Memory B cell (primary cell): ENCODE measurements at places on chromosomes 1 and 21.
A peak's percentile ranks its signal among the peaks of the same experiment; 100 is the strongest.

DNA sequence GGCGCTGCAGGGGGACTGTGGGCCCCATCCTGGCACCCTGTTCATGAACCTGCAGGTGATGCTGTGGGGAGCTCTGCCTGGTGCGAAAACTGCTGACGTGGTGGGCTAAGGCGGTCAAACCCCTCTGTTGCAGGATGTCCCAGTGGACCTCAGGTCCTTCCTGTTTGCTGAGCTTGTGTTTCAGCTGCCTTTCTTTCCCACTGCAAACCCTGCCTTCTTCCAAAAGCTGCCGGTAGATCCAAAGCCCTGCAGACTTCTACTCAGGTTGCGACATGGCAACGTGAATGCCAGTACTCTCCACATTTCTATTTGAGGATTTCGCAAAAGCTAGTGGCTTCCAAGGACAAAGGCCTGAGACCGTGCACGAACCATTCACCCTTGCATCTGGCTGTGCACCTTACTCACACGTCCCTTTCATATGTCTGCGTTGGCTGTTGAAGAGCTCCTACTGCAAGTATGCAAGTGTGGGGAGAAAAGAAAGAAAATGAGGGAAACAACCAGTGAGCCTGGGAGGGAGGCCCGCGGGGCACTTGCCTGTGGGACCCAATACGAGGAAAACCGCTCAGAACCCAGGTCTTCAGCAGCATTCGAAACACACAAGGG is 6.2 kb upstream of the RRP1 start:
- no peak for DNase-seq

GRCh38 chr1:199466961-199467360 is 560.5 kb upstream of the NR5A2 start:
- DNase-seq = no peak

DNA sequence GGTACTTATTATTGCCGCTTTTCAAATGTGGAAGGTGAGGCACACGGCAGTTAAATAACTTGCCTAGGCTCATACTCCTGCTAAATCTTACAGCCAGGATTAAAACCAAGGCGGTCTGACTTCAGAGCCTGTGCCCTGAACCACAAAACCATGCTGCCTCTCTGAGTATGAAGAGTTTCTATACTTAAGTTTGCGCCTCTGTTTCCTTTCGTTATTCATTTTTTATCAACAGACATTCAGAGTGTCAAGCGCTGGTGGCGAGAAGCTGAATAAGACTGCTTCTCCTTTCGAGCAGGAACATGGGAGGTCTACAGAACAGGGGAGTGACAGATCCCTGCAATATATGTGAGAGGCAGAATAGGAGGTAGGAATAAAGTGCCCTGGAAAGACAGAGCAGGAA is 96.0 kb upstream of the DUSP10 start:
- no peak for DNase-seq

DNA sequence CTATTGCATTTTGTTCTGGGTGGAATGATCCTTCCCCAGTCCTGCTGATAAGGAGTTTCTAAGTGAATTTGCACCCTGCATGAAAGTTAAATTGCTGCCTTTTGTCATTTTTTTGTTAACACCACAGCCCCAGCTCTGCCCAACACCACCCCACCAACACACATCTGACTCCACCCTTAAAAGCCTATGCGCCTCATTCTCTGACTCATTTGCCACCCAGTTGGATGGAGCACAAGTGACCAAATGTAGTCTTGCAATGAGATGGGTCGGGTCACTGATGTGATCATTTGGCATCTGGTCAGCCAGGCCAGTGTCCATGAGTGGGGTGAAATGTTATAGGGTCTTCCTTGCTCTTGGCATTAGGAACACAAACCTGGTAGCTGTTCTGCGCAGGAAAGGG is 256.8 kb downstream of the KAZN start:
- DNase-seq = no peak

DNA sequence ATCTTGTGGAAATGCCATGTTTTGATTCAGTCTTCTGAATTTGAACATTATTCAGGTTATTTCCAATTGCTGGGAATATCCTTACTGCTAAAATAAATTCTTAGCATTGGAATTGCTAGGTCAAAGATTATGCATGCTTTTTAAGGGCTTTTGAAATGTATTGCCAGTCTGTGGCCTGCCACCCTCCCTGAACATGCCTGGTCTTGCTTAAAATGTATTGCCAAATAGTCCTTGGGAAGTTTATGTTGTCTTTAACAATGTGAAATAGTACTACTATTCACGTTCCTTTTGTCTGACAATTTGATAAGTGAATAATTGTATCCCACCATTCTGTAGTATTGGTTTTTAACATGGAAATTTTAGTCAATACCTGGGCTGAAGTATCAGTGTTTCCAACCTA is 13.6 kb downstream of the TARDBP start:
- no peak for DNase-seq

GRCh38 chr1:101004061-101004460 is 21.5 kb downstream of the DPH5 start:
- DNase-seq = no peak

DNA sequence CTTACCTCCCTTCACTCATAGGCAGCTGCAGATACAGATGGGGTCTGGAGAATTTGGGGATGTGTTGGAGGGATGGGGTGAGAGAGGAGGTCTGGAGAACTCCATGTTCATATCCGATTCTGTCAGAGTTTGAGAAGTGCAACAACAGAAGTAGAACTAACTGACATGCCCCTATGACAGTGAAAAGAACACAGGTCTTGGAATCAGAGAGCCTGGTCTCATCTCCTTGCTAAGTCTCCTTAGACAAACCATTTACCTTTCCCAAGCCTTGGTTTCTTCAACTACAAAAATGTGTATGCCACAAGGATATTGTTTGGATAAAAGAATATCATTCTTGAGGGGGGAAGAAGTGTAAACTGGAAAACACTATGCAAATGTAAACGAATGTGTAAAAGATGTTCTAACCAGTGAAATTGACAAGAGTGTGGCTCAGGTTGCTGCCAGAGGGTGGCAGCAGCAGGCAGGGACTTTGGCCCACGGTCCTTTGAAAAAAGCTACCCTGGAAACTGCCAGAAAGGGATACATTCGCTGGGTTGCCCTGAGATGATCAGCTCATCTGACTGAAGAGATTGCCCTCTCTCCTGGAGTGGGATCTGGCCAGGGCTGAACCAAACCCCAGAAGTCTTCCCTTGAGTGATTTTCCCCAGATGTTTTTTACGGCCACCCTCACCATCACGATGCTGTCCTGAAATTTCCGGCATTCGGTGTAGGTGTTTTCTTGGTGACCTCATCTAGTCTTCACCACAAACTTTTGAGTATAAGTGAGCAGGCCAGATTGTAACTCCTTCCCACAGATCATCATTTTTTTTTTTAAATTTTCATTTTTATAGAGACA is 17.0 kb upstream of the CD2 start:
- peak; percentile 47 for DNase-seq

DNA sequence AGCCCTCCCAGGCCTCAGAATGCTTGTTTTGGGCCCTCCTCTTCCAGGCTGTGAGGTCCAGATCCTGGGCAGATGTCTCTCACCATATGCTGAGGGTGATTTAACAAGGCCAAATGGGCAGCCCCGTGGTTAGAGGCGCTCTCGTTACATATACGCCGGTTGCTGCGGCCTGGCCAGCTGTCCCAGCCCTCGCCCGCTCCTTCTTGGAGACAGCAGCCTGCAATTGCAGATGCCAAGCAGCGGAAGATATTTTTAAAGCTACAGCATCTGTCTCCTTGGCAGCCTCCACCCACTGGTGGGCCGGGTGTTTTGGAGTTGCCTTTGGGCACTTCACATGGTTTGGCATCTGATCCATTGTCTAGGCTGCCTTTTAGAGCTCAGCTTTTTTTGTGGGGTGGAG is 178.8 kb upstream of the NFIA start:
- DNase-seq = no peak

GRCh38 chr1:45033356-45033755 is 21.3 kb downstream of the UROD start:
- DNase-seq = no peak

GRCh38 chr1:204304067-204304466 is 55.7 kb downstream of the PLEKHA6 start:
- no peak for DNase-seq

DNA sequence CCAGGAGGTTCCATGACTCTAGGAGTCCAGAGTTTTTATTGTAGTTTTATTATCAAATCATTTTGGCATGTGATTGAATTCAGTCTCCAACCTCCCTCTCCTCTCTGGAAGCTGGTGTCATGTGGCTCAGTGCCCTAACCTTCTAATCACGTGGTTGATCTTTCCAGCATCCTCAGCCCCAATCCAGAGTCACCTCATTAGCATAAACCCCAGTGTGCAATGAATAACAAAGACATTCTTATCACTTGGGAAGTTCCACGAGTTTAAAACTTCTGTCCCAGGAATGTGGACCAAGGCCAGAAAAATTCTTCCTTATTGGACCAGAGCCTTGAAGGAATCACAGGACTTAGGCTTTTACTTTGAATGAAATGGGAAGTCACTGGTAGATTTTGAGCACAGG is 52.2 kb downstream of the KIRREL1 start:
- no peak for DNase-seq

- no peak for DNase-seq
These were observed 21.9 kb upstream of the XPR1 start for GRCh38 chr1:180609643-180610555.

DNA sequence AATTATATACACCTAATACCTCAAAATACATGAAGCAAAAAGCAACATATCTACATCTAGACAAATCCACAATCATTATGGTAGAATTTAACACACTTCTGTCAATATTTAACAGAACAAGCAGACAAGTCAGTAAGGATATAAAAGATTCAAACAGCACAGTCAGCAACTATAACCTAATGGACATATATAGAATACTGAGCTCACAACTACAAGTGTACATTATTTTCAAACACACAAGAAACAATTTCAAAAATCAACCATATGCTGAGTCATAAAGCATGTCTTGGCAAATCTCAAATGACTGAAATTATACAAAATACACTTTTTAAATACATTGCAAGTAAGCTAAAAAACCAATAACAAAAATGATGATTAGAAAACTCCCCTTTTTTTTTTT is 178.0 kb downstream of the TOMM20 start:
- DNase-seq = no peak

- no peak for DNase-seq
These were observed 20.9 kb downstream of the CA6 start for GRCh38 chr1:8966606-8967005.

DNA sequence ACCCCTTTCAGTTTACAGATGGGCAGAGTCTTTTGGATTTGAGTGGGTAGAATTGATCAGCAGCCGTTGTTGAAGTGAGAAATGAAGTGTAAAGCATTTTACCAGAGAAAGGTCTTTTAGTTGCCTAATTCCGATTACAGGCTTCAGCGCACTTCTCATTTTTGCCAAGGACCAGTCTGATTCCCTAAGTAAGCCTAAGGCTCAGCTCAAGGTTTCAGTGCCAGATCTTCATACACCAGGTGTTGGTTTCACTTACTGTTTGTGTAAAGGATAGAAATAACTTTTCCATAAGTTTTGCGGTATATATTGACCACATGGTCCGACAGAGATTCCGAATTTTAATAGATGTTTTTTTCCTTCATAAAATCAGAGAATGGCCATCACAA is 83.9 kb upstream of the BMP8A start:
- DNase-seq = no peak

DNA sequence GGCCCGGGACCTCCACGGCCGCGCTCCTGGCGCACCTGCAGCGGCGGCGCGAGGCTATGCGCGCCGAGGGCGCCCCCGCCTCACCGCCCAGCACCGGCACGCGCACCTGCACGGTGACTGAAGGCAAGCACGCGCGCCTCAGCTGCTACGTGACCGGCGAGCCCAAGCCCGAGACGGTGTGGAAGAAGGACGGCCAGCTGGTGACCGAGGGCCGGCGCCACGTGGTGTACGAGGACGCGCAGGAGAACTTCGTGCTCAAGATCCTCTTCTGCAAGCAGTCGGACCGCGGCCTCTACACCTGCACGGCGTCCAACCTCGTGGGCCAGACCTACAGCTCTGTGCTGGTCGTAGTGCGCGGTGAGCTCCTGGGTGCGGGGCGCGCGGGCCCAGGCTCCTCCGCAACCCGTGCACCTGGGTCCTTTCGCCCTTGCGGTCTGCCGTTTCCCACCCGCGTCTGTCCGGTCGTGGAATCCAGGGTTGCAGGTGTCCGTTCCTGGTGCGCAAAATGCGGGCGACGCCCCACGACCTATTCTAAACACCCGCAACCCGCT is 4.6 kb downstream of the OBSCN start:
- peak; percentile 17 for DNase-seq

- DNase-seq = no peak
These were observed 29.6 kb downstream of the KIAA0040 start for GRCh38 chr1:175162955-175163354.

DNA sequence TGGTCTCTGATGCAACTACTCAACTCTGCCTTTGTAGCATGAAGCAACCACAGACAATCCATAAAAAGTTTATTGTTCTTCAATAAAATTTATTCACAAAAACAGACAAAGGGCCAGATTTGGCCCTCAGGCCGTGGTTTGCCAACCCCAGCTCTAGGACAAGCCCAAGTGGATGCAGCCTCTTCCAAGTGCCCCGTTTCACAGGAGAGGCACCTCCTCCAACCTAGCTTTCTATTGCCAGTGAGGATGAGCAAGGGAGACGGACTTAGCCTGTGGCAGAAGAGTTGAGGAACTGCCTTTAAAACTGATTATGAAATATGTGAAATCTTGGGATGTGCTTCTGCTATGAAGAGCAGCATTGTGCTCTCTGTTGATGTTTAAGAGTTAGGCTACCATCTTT is 105.4 kb downstream of the PSMG1 start:
- DNase-seq = no peak

GRCh38 chr1:29123053-29123886 is 433 bp downstream of the TMEM200B start:
- peak; percentile 26 for DNase-seq

- DNase-seq = no peak
These were observed 45.2 kb downstream of the FAM163A start for GRCh38 chr1:179788259-179788658.

- no peak for DNase-seq
These were observed 104.3 kb downstream of the GPATCH2 start for GRCh38 chr1:217526636-217527035.

- DNase-seq = no peak
These were observed 66.7 kb downstream of the XCL1 start for GRCh38 chr1:168643152-168643551.

DNA sequence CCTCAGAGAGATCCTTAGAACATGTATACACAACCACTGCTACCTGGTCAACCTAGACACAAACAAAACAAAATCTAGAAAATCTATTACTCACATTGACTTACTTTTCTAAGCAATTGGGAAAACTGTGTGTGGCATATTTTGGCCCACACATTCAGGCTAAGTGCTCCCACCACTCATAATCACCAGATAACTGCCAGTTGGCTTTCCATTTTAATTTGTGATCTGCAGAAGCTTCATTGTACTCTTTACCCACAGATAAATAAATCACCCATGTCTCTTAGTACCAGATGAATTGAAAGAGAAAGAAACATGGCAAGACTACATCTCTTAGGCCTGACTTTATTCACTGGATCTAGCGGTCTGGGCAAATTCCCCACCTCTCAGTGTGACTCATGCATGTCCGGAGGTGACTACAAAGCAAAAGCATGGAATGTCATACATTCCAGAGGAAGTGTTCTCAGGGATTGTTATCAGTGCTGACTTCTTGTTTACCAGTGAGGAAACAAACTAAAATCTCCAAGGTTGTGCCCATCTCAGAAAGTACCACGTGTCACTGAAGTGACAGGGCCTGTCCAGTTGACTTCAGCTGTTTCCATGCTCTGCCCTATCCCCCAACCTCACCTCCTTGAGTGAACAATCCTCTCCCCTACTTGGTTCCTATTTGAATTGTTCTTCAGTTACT is 52.4 kb upstream of the BCL10 start:
- no peak for DNase-seq
